ENCODE measurements at places on chromosomes 3 and 15.

GRCh38 chr3:77460326-77460725, 420.4 kb downstream of the ROBO2 start:
- no peak for DNase-seq

GRCh38 chr3:143307613-143308183, 188.1 kb downstream of the CHST2 start:
- DNase-seq, result no peak

DNA sequence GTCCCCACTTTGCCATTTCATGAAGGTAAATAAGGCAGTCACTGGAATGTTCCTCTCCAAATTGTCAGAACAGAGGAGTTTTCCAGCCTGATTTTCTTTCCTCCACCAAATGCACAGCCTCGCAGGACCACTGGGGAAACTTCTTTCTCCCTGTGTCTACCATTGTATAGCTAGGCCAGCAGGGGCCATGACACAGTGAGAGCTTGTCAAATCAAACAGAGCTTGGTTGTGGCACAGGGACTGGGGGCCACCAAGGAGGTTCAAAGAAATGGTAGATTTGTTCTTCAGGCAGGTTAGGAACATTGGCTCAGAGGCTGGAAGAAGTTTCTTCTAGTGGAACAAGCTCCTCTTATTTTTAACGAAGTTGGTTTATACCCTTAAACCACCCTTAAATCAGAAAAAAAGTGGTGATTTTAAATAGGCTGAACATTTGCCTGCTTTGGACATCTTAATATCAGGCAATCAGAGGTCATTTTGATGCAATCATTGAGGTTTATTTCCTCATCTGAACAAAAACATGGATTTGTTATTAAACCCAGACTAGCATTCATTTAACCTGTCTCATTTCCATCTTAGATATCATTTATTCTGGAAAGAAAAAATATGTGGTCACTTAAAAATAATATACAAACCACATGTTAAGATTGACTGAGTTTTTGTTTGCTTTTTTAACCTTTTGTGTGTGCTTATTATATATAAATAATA, 105.6 kb downstream of the GTPBP8 start:
- DNase-seq, result no peak

GRCh38 chr3:148999806-149000205, 8.5 kb downstream of the GYG1 start:
- no peak for DNase-seq

DNA sequence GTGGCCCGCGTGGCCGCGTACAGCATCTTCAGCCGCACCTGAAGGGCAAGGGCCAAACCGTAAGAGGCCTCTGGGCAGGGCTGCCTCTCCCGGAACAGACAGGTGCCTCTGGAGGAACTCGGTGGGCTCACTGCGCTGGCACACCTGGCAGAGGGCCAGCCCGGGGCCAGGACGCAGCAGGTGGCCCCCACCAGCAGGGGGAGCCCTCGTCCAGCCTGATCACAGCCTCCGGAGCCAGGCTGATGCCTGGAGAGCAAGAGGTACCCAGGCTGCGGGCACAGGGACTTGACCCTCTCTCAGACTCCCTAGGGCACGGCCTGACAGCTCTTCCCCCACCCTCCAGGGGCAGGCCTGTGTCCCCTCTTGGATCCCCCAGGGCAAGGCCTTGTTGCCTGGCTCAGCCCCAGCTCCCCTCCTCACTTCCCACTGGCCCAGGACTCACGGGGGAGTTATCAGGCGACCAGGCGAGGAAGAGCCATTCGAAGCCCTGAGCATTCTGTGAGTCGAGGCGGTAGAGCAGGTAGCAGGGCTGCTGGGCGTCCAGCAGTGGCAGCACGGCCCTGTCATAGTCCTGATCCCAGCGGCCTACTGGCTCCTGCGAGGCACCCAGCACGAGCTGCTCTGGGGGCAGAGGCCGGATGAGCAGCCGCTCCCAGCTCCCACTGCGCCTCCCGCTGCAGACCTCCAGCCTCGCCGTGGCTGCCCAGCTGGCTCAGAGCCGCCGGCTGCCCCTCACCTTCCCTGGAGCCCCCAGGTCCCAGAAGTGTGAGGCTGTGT, 6.2 kb upstream of the TLR9 start:
- DNase-seq, result peak; percentile 77

- DNase-seq, result no peak
Measured at GRCh38 chr3:152252755-152253154, 16.0 kb upstream of the MBNL1 start.

DNA sequence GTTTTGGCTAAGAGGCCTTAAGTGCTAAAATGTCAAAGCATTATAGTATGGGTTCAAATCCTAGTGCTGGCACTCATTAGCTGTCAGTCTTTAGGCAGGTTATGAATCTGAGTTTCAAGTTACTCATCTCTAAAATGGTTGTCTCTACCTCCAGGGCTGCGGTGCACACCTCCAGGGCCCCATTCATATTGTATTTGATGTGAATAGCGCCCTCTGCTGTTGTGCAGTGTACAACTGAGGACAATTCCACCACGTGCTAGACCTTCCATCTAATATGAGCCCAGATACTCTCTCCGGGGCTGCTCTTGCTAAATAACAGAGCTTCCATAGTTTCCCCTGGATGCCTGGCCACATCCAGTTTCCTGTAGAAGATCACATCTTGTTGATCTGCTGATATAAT, 54.3 kb downstream of the OXNAD1 start:
- no peak for DNase-seq

GRCh38 chr3:35708394-35709271, 69.3 kb downstream of the ARPP21 start:
- no peak for DNase-seq
